GM06990 (cell line): ENCODE measurements at places on chromosomes 5 and 9.
A peak's percentile ranks its signal among the peaks of the same experiment; 100 is the strongest.

GRCh38 chr9:36036253-36036779 lies 397 bp upstream of the RECK start:
- no peak for DNase-seq

- no peak for DNase-seq
Observed at GRCh38 chr5:141330299-141331080, at the start of gene PCDHGA1. PCDHGA1 (plus strand) TSS chr5:141330514.

GRCh38 chr5:150458802-150459557 lies 9.4 kb upstream of the RPS14 start:
- DNase-seq: peak; percentile 78

GRCh38 chr5:125310749-125311148 lies 564.3 kb upstream of the ZNF608 start:
- DNase-seq: no peak

- no peak for DNase-seq
Observed at GRCh38 chr9:129023036-129023907, 4.9 kb downstream of the SH3GLB2 start.

- DNase-seq: no peak
Observed at GRCh38 chr9:15856591-15856990, 303.7 kb downstream of the CCDC171 start.

DNA sequence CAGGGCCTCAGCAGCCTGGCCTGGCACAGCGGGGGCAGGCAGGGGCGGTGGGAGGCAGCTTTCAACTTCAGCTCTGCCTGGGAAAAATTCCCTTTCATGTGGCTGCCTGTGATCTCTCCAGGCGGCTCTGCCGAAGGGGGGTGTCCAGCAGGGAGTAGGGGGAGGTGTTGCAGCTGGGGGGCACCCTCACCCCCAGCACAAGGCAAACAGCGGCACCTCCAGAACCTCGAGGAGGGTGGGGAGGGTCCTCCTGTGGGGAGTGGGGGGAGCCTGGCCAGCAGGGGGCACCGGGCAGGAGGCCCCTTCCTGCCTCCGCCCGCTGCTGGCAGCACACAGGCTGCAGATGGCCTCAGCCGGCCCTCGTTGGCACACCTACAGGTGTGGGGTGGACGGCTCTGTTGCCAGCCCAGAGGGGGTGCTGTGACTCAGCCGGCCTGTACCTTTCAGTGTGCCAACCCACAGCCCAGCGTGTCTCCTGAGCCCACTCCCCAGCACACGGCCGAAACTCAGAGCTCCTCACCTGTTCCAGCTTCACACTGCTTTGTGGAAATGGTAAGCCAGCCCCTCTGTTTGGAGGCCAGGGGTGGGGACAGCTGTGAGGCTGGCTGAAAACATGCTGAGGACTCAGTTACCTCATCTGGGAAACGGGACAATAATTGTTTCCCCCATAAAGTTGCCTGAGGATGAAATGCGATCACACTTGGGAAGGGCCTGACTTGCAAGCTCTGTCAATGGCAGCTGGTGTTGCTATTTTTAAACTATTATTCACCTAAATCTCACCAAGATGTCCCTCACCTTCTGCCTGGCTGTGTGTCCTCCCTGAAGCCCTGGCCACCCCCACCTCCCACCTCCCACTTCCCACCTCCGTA lies 37.0 kb downstream of the CXXC5 start:
- DNase-seq: no peak

DNA sequence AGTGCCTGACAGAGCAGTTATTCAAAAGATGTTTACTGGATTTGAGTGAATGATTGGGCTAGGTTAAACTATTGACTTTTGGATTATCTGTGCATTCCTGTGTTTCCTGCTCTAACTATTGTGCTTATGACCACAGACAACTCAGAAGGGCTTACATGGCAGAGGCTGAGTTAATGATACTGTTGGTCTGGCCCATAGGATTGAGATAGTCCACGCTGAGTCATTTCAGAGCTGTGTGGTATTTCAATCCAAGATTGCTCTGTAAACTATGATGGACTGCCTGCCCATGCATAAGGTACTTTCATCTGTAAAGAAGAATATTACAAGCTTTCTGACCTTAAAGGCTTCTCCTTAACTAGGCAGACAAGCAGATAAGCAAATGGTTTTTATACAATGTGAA lies 49.1 kb upstream of the SLIT3 start:
- no peak for DNase-seq
